ENCODE measurements at places on chromosomes 4 and X.

DNA sequence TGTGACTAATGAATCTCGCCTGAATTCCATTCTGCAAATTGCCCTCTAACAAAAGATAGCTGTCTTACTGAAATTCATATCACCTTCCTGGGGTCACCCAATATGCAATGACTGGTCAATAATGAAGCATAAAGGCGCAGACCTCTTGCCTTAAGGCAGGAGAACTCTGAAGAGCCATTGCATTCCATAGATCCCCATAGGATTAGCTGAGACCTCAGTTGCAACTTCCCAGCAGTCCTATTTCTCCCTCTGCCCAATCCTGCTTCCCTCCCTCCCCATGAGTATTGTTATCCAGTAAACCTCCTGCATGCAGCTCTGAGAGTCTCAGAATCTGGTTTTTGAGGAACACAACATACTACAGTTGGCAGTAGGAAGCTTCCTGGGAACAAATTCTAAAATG is 396.5 kb downstream of the DCAF12L2 start:
- no peak for DNase-seq

DNA sequence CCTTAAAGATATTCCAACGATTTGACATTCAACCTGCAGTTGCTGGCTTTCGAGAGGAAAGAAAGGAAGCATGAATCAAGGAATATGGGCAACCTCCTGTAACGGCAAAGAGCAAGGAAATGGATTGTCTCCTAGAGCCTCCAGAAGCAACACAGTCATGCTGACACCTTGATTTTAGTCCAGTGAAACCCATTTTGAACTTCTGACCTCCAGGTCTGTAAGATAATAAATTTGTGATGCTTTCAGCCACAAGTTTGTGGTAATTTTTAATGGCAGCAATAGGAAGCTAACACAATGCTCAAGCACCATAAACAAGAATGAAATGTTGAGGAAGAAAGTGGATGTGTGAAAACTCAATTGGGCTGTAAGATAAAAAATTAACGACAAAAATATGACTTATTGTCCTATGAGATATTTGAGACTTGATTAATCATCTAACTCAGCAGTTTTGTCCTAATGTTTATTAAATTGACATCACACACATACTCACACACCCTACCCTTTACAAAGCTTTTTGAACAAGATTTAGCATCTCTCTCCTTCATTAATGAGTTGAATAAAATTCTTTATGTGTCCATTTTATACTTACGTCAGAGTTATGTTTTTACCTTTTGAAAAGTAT is 857.2 kb upstream of the INTU start:
- DNase-seq, result no peak

DNA sequence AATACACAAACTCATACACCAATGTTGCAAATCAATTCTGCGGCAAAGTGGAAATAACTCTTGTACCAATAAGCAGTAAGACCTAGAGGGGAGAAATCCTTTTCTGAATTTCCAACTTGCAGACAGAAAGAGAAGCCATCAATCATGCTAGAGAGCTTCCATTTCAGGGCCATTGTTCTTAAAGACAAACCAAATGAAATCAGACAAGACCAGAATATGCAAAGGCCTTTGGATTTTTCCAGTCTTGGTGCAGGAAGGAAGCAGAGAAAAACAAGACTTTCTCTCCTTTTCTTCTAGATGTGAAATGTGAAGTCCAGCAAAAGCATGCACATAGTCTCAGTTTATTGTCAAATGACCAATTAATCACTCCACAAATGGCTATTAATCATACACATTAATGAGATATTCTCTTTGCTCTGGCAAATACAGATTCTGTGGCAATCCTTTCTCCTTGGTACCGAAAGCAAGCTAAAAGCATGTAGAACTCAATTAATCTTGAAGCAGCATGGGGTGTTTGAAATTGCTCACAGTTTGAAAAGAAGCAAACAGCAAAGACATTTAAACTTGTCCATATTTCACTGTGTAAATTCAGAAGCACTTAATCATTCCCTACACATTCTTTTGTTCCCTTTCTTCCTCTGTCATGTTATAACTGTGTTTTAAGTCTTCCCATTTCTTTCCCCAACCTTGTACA is 466.1 kb downstream of the GPAT3 start:
- no peak for DNase-seq

- DNase-seq, result no peak
Measured at GRCh38 chrX:69705818-69706217, 89.9 kb downstream of the EDA start.

- DNase-seq, result no peak
Measured at GRCh38 chr4:171985129-171985528, 171.9 kb downstream of the GALNTL6 start.

DNA sequence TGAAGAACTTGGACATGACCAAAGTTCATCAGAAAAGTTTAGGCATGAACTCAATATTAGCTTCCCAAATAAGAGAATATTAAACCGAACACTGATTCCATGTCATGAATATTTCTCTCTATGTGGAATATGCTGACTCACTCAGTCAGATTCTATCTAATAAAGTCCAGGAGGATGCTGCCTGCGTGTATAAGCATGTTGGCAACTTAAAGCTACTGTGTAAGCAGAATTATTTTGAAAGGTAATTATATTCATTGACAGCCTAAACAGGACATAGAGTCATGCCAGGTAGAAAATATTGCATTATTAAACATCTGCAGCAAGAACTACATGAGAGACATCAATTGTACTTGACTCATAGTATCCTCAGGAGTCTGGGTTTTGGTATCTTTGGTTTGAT is 367.9 kb upstream of the SPOCK3 start:
- no peak for DNase-seq

DNA sequence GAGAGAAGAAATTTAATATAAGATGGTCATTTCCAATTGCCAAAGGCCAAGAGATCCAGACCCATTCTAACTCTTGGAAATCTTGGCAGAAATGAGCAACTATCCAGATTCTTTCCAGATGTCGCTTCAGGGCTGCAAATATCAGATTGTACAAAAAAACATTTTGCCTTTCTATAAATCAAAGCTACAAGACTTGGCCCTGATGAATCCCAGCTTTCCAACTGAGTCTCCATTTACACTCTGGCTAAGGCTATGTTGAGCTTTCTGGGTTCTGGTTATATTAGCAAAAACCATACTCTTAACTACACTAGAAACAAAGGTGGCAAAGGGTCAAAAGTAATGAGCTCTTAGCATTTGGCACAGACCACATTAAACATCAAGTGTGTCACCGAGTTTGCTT is 345.8 kb downstream of the OPHN1 start:
- DNase-seq, result no peak

Measured in stomach (tissue), 19 donors.